ENCODE measurements at places on chromosomes 12 and 14.

DNA sequence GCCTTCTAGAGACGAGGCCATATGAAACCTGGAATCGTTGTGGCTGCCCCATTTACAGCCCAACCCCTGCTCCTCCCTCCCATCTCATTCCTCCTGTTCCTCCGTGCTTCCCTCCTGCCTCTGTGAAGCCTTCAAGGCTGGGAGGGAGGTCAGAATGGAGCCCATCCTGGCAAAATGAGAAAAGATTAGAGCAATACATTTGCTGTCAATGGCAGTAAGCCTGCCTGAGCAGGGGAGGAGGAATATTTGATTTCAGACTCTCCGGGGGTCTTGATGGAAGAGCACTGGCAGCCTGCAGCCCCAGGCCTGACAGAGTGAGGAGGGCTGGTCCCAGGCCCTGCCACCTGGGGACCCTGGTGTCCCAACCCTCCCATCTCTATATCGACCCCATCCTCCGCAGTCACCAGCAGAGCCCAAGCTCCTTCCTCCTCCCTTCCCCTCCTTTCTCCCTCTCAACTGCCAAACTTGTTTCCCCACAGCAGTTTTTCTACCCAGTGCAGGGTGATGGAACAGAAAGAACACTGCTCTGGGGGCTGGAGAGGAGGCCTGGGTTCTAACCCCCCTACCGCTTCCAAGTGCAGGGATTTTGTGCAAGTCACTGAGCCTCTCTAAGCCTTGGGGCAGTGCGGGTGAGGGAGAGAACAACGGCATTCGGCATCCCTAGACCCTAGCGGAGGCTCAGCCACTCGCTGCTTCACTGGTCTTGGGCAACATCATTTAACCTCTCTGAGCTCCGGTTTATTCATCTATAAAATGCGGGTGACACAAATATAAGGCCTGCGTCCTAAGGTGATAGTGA, 16.0 kb upstream of the RACGAP1 start:
- no peak for DNase-seq

DNA sequence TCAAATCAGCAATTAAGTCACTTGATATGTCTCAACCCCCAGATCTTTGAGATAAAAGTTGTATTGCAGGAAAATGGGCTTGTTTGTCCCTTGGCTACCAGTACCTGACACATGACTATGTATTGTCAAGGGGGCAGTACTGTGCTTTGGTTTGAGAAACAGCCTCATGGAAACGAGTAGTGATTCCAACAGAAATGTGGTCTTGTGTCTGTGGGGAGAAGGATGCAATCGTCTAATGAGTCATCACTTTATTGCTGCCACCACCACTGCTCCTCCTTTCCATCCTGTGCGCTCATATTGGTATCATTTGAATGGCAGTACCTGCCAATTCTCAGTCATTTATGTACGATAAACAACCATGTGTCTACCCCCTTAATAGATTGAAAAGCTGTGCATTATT, 72.8 kb upstream of the ARHGAP5 start:
- DNase-seq, result no peak

DNA sequence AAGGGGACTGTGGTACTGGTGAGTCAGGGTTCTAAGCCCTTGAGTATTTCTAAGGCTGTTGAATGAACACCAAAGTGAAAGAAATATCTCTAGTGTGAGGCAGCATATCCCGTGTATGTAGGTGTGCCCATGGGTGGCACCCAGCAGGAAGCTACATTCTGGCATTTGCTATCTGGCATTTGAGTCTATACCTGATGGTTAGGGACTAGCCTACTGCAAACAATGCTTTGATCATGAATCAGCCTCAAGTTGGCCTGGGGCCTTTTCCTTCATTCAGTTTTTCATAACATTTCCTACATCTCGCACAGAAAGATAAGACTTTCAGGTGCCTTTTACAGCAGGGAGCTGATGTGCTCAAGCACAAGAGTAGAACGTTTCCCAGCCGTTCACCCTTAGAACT, 85.7 kb upstream of the E2F7 start:
- DNase-seq, result no peak

GRCh38 chr14:52327374-52328226, 13.5 kb downstream of the PTGER2 start:
- peak; percentile 83 for DNase-seq

- no peak for DNase-seq
Measured at GRCh38 chr12:80620281-80620680, 87.2 kb upstream of the MYF6 start.

- no peak for DNase-seq
Measured at GRCh38 chr12:57586128-57586527, 4.9 kb upstream of the PIP4K2C start.

- DNase-seq, result peak; percentile 16
Measured at GRCh38 chr12:132484183-132484890, 5.6 kb upstream of the FBRSL1 start.

GRCh38 chr12:66011731-66012130, 118.8 kb downstream of the LLPH start:
- no peak for DNase-seq

GRCh38 chr14:104224506-104225277, 86.3 kb downstream of the KIF26A start:
- DNase-seq, result peak; percentile 76

DNA sequence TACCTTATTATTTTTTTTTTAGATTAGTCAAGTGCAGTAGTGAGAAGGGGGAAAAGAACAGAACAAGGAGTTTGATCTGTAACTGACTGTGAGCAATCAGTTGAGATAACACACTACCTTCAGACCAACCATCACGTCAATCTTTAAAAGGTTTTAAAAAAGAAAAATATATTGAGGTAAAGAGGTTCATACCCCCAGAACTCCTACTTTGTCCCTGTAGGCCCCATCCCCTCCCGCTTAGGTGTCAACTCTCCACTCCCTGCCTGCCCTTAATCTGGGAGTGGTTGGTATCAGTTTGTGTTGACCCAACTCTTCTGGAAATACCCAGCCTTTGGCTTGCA, 16.2 kb downstream of the MMP14 start:
- DNase-seq, result no peak

- peak; percentile 57 for DNase-seq
Measured at GRCh38 chr12:53965281-53966084, 7.4 kb upstream of the HOXC11 start.

- no peak for DNase-seq
Measured at GRCh38 chr12:122029620-122030423, 8.1 kb downstream of the BCL7A start.

GRCh38 chr14:89563471-89563870, 146.4 kb upstream of the FOXN3 start:
- DNase-seq, result no peak

DNA sequence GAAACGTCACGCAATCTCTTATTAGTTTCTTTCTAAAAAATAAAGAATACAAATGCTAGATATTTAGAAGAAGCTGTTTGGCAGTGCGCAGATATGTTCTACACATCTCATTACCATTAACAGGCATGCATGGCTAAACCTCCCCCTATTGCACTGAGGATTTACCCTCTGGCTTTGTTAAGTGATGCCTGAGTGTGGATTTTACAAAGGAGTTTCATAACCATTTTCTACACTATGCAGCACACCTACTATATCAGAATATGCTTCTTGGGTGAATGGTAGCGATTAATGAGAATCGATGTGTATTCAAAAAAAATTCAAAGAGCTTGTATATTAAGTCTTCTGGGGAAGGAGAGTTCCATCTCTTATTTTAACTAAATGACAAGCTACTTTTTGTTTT, 1.1 kb upstream of the RMST start:
- no peak for DNase-seq

- no peak for DNase-seq
Measured at GRCh38 chr12:68245180-68246021, 8.0 kb downstream of the IL22 start.

- DNase-seq, result no peak
Measured at GRCh38 chr14:98197933-98198332, 1074.1 kb downstream of the BCL11B start.

DNA sequence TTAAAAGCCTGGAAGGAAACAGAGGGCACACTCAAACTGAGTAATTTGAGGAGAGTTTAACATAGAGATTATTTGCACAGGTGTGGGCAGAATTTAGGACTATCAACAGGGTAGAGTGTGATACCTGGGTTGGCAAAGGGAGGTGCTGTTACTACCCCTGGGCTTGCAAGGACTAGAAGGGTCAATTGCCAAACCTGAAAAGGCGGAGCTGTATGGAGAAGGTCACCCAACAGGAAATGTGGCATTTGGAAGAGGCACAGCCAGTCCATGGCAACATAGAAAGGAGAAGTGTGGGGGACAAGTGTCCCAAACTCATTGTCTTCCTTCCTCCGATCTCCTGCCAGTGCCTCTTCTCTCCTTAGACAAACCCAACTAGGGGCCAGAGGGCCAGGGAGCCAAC, 21.6 kb upstream of the MED13L start:
- no peak for DNase-seq

DNA sequence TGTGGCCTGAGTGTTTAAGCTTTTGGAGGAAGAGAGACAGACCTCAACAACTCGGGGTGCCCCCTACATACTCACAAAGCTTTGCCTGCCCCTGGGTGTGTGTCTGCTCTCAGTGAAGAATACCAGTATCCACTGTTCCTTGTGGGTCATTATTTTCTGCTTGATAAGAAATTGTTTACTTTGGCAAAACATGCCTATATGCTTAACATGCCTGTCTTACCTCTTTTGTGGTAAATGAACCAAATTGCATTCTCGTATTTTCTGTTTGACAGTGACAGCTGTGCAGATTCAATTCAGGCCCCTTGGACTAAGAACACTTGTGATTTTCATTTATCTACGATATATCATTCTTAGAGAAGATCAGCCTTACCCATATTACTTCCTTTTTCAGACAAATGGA, 50.6 kb upstream of the REP15 start:
- no peak for DNase-seq

DNA sequence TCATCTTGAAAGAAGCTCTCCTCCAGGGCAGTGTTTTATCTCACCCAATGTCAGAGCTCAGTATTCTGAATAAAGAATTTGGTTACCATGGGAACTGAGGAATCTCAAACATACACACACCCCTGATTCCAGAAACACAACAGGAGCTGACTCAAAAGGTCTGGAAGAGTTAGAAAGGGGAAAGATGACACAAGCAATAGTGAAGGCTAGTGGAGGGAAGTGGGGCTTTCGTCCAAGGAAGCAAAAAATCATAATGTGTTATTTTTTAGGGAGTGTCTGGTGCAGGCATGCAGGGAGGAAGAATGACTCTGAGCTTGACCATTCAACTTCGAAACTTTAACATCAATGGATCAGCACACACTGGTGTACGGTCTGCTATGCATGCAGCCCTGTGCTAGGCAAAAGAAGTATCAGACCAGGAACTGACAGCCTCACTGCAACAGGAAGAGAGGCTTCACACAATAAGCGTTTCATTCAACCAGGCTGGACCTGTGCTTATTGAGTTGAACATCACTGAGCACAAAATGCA, 20.3 kb downstream of the HEBP1 start:
- DNase-seq, result no peak

DNA sequence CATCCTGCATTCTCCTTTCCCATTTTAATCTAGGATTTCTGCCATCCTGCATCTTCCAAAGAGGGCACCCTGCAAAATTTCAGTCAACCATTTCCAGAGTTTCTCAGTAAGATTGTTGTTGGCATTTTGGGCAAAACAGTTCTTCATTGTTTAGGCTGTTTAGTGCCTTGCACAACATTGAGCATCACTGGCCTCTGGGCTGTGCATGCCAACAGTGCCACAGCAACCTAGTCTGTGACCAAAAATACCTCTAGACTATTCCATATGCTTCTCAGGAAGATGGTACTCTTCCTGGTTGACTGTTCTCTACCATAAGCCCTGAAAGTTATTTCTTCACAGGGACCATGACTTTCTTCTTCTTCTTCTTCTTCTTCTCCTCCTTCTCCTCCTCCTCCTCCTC, 32.5 kb upstream of the ISM2 start:
- no peak for DNase-seq

Measured in DMS79 treated with DMSO at 0.1 percent for 48 hours (cell line).